A673 (cell line): ENCODE measurements at places on chromosomes 12 and 14. TPM values are rescaled to one million over a fixed set of nuclear protein-coding genes. Genes with fewer than 3 reads are reported as not detected.
A peak's percentile ranks its signal among the peaks of the same experiment; 100 is the strongest.

GRCh38 chr14:61461808-61462275 is 140.5 kb downstream of the PRKCH start:
- H3K36me3 ChIP-seq, result no peaks in the 10 kb centered on the region
- H3K4me3 ChIP-seq, result no peak overlapping the region
- H3K4me1 ChIP-seq, result peaks cover 14% of the 10 kb centered on the region
- no peak overlapping the region for H3K27ac ChIP-seq
- DNase-seq, result peak; percentile 80
- H3K27me3 ChIP-seq, result no peaks in the 10 kb centered on the region

DNA sequence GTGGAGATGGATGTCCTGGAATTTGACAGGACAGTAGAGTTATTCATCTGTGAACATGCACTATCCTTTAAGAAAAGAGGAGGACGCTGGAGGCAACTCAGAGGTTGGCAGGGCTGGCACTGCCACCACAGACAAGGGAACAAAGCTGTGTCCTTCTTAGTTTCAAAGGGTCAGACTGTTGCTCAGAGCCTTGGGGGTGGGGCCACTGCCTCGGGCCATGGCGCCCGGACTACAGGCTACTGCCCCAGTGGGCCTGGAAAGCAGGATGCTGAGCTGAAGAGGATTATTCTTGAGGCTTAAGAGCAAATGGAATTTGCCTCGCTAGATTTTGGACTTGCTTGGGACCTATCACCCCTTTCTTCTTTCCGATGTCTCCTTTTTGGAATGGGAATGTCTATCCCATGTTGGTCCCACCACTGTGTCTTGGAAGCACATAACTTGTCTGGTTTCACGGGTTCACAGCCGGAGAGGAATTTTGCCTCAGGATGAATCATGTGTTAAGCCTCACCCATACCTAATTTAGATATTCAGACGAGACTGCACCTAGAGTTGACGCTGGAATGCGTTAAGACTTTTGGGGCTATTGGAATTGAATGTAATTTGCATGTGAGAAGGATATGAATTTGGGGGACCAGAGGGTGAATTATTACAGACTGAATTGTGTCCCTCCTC is 114.8 kb upstream of the RFLNA start:
- H3K4me1 ChIP-seq, result no peaks in the 10 kb centered on the region
- no peaks in the 10 kb centered on the region for H3K27me3 ChIP-seq
- no peak overlapping the region for H3K27ac ChIP-seq
- no peaks in the 10 kb centered on the region for H3K36me3 ChIP-seq
- DNase-seq, result no peak

DNA sequence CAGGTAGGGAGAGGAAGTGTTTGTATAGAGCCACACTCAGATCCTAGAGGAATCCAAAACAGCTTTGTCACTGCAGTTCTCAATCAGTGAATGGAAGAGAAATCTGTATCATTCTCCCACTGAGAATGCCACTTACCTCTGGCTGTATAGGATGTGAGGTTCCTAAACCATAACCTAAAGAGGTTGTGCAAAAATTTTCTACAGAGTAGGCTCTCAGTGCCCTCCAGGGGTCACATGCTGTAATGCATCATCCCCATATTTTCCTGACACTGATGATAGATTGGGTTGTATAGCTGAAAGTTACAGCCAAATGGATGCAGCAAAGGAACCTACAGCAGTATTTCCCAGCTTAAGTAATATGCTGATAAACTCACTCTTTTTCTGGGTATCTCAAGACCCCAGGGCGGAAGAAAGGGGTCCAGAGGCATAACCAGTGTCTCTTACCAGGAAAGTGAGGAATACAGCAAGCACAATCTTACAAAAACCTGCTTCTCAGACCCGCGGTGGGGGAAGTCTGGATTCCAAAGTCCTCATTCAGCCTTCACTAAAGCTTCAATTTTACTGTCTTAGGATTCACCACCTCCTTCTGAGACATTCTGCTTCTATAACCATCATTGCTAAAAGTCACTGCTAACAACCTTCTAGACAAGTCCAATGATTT is 3.8 kb downstream of the BCDIN3D start:
- no peak overlapping the region for H3K27ac ChIP-seq
- H3K27me3 ChIP-seq, result no peaks in the 10 kb centered on the region
- H3K36me3 ChIP-seq, result no peaks in the 10 kb centered on the region

- H3K36me3 ChIP-seq, result no peaks in the 10 kb centered on the region
- H3K4me1 ChIP-seq, result peaks cover 19% of the 10 kb centered on the region
- peak; percentile 78 for DNase-seq
- H3K4me3 ChIP-seq, result no peak overlapping the region
These were observed 10.4 kb upstream of the DCD start for GRCh38 chr12:54658306-54659264.

- no peak overlapping the region for H3K4me3 ChIP-seq
- peak; percentile 5 for DNase-seq
- H3K27ac ChIP-seq, result no peak overlapping the region
- H3K4me1 ChIP-seq, result no peaks in the 10 kb centered on the region
- H3K27me3 ChIP-seq, result no peaks in the 10 kb centered on the region
- H3K36me3 ChIP-seq, result no peaks in the 10 kb centered on the region
These were observed 672.9 kb downstream of the BCL11B start for GRCh38 chr14:98599082-98599481.

- H3K36me3 ChIP-seq, result no peaks in the 10 kb centered on the region
- no peak for DNase-seq
- peaks cover 16% of the 10 kb centered on the region for H3K27me3 ChIP-seq
- H3K4me1 ChIP-seq, result no peaks in the 10 kb centered on the region
- no peak overlapping the region for H3K4me3 ChIP-seq
- H3K27ac ChIP-seq, result no peak overlapping the region
These were observed 165.1 kb downstream of the ADCK1 start for GRCh38 chr14:77965050-77965449.

DNA sequence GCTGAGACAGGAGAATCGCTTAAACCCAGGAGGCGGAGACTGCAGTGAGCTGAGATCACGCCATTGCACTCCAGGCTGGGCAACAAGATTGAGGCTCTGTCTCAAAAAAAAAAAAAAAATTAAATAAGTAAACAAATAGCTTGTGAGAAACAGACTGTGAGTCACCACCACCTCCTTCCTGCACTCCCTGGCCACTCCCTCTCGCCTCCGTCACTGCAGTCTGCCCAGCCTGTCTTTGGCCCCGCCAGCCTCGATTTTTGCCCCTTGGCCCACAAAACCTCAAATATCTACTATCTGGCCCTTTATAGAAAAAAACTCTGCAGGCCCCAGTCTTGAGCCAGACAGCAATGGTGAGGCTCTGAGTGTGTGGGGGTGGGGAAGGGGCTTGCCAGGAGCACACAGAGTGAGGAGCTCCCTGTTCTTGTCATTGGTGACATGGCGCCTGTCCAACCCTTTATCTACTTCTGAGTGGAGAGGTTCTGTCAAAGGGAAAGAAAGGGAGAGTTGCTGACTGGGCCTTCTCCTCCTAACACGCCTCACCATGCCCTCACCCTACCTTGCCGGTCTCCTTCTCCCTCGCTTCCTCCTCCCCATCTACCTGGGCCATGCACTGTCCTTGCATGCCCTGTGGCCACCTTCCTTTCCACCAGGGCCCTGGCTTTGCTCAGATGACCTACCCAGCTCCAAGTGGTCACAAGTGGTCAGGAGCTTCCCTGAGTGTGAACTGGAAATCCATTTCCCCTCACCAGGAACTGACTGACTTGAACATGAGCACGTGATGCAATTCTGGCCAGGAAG is 22.1 kb downstream of the LGMN start:
- peaks cover 6% of the 10 kb centered on the region for H3K36me3 ChIP-seq
- no peak overlapping the region for H3K27ac ChIP-seq
- H3K27me3 ChIP-seq, result no peaks in the 10 kb centered on the region

- no peak overlapping the region for H3K27ac ChIP-seq
- no peak overlapping the region for H3K4me3 ChIP-seq
- no peaks in the 10 kb centered on the region for H3K4me1 ChIP-seq
- DNase-seq, result no peak
- H3K27me3 ChIP-seq, result no peaks in the 10 kb centered on the region
These were observed 25.5 kb downstream of the GXYLT1 start for GRCh38 chr12:42119085-42119633.

- H3K27me3 ChIP-seq, result no peaks in the 10 kb centered on the region
- H3K4me1 ChIP-seq, result no peaks in the 10 kb centered on the region
- no peaks in the 10 kb centered on the region for H3K36me3 ChIP-seq
- DNase-seq, result no peak
These were observed 134.4 kb downstream of the KITLG start for GRCh38 chr12:88445705-88446394.

DNA sequence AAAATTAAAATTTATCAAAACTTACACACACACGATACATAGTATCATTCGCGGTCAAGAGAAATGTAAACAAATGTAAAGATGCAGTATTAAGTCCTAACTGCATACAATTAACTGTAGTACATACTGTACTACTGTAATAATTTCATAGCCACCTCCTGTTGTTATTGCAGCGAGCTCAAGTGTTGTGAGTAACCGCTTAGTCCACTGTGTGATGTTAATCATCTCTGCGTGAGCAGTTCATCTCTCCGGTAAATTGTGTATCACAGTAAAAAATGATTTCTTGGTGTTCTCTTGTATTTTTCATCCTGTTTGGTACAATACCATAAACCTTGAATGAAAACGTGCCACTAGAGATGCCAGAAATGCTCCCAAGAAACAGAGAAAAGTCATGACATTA is 6.5 kb downstream of the EPS8 start:
- H3K36me3 ChIP-seq, result no peaks in the 10 kb centered on the region
- no peaks in the 10 kb centered on the region for H3K27me3 ChIP-seq
- no peak overlapping the region for H3K4me3 ChIP-seq
- DNase-seq, result no peak
- no peak overlapping the region for H3K27ac ChIP-seq

DNA sequence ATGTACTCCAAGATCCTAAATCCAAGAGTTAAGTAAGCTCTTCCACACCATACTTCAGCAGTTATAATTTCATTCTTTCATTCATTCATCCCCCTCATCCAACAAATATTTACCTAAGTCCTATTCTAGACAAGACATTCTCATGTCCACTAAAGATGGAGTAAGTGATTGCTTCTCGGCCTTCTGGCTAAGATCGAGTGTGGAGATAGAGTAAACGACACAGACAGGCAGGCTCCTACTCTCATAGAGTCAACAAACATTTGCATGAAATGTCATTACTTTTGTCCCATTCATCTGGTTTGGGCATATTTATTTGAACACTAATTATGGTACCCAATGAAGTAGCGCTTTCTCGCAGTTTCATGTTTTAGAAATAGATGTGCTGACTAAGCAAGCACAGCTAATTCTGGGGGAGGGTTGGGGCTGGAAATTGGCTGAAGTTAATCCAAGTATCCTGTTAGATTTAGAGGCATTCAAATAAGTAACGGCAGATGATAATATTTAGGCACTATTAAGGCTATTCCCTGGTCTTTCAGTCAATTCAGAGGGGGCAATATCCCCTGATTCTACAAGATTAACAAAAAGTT is 176.5 kb downstream of the CEP128 start:
- H3K27me3 ChIP-seq, result no peaks in the 10 kb centered on the region
- no peaks in the 10 kb centered on the region for H3K36me3 ChIP-seq
- DNase-seq, result no peak

GRCh38 chr14:72588521-72588920 is 305.4 kb downstream of the DPF3 start:
- H3K36me3 ChIP-seq, result no peaks in the 10 kb centered on the region
- no peak overlapping the region for H3K4me3 ChIP-seq
- DNase-seq, result no peak
- H3K4me1 ChIP-seq, result peaks cover 3% of the 10 kb centered on the region
- no peak overlapping the region for H3K27ac ChIP-seq

DNA sequence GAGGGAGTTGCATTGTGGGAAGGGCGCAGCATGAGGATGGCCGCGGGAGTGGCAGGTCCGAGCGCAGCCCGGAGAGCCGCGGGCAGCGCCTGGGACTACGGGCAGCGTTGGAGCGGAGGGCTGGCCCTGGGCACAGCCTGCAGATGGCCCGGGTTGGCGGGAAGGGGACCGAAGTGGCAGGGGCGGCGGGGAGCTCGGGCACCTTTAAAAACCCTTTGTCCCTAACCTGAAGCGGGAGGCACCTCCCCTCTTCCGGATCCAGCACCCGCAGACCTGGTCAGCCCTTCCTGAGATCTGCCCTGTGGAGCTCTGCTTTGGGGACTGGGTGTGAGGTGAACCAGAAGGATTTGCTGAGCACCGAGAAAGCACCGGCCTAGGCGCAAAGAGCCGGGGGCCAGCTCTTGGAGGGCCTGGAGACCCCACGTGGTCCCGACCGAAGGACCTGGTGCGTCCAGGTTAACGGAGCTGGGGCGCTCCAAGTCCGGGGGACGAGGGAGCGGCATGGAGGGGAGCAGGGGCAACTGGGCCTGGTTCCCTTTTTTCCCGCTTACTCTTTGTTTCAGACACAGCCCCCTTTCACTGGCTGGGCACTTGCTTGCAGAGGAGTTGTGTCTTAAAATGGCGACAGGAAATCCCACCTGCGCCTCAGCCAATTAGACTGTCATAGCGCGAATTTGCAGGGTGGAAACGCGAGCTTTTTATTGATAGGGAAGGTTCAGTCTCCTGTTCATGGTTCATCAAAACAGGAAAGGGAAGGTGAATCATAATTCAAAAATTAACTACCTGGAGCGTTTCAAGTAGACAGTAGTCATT is 792 bp upstream of the SLC38A1 start:
- H3K27me3 ChIP-seq, result no peaks in the 10 kb centered on the region
- peak overlapping the region; percentile 76 for H3K4me3 ChIP-seq
- peak overlapping the region; percentile 73 for H3K27ac ChIP-seq
- no peak for DNase-seq

DNA sequence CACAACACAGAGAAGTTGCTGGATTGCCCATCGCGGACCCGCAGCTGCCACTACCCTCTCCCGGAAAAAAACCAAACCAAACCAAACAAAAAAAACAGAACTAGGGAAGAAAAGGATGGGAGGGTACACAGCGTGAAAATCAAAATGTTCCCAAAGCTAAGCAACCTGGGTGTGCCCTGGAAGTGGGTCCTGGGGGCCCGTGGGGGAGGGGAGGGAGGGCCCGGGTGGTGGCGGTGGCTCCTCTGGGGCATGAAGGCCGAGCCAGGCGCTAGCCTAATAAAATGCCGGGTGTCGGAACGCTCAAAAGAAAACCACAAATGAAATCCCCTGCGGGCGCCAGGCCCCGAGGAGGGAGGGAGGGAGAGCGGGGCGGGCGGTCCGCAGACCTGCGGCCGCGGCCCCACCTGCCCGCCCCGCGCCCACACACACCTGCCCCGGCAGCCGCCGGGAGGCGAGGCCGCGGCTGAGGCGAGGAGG is 787 bp downstream of the HECTD4 start:
- peaks cover 6% of the 10 kb centered on the region for H3K4me1 ChIP-seq
- H3K36me3 ChIP-seq, result no peaks in the 10 kb centered on the region
- H3K27ac ChIP-seq, result peak overlapping the region; percentile 84
- peak; percentile 34 for DNase-seq
- no peaks in the 10 kb centered on the region for H3K27me3 ChIP-seq
- H3K4me3 ChIP-seq, result peak overlapping the region; percentile 98

VWF gene
- not detected in 2 replicates for total RNA-seq

SDSL gene
- total RNA-seq, result 0.37 and 1.2 TPM in 2 replicates

GPR68 gene
- 0.15 and 0.30 TPM in 2 replicates for total RNA-seq

ZNF891 gene
- total RNA-seq, result 2.9 TPM in 2 replicates

DDX54 gene
- total RNA-seq, result 98.8 and 116 TPM in 2 replicates

MANSC1 gene
- 10.5 TPM in 2 replicates for total RNA-seq

SMAGP gene
- total RNA-seq, result 25.2 and 26.5 TPM in 2 replicates
